Brain (organoid and tissue), 16 donors: ENCODE measurements at places on chromosomes 3 and 15. TPM values are rescaled to one million over a fixed set of nuclear protein-coding genes. Genes with fewer than 3 reads are reported as not detected.

The SLC2A2 gene
- not detected for polyA plus RNA-seq

The FAM81A gene
- 10.4 TPM for polyA plus RNA-seq

DNA sequence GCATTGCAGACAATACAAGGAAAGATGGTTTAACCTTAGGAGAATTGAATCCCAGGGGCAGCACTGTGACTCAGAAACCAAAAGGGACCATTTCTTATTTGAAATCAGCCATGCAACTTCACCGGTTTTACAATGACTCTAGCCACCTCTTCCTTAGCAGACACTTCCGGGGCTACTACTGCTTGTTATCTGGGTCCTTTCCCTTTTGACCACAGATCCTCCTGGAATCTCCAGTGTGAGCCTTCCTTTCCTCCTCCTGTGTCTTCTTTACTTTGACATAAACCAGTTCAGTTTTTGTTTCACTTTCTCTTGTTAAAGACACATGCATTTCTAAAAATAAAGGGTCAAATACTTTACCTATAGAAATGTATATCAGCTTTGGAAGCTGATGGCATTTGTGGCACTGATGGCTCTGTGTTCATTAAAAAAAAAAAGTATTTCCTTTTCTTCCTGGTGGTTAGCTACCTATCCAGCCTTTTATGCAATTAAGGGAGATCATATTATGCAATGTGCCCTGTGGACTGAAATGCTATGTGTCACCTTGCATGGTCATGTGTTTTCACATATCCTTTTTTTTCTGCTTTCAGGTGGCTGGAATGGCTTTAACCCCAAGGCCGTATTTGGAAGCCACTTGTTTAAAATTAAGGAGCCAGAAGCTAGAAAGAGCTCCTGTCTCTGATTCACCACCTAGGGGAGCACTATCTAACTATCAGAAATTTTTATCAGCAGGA lies 296.2 kb downstream of the CHL1 start:
- DNase-seq: no peak

- peak; percentile 76 for DNase-seq
Observed at GRCh38 chr15:70535071-70535954, 228.0 kb downstream of the UACA start.

DNA sequence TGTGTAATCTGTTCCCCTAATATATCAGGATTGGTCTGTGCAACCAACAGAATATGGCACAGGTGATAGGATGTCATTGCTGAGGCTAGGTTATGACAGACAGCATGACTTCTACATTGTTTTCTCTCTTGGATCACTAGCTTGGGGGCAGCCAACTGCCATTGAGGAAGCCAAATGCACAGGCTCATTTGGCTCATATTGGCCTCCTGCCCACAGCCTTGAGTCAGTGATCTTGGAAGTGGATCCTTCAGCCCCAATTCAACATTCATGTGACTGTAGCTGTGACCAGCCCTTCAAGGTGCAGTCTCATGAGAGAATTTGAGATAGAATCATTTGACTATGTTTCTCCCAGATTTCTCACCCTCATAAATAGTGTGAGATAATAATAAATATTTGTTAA lies 675.6 kb downstream of the GRM7 start:
- DNase-seq: no peak

The SERINC4 gene
- polyA plus RNA-seq: 0.22 TPM

DNA sequence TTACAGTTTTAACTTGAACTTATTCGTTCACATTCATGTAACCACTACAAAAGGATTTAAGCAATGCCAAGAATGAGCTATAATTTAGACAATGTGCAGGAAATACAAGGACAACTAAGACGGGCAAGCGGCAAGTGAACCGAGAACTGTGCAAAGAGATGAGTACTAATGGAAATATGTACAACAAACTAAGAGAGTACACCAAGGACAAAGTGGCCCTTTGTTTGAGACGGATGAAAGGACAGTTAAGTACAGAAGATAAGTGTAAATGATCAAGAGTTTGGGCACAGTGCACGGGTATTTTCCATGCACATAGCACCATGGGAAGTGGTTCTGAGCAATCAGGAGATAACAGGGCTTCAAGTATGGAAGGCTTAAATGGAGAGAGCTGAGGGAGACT lies 281.7 kb downstream of the ROBO2 start:
- DNase-seq: no peak

DNA sequence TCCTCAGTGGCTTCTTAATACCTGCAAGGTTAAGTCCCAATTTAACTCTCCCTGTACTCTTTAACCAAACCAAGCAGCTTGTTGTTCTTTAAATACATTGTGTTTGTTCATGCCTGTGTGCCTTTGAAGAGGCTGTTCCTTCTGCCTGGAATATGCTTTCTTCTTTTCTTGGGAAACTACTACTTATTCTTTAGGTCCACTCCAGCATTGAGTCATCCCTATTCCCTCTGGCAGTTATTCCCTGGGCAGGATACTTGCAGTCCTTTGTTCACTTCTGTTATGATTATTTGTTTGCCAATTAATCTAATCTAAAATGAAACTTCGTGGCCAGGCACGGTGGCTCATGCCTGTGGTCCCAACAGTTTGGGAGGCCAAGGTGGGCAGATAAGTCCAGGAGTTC lies 139.3 kb downstream of the ZNF609 start:
- DNase-seq: no peak

The GCSAM gene
- polyA plus RNA-seq: not detected

DNA sequence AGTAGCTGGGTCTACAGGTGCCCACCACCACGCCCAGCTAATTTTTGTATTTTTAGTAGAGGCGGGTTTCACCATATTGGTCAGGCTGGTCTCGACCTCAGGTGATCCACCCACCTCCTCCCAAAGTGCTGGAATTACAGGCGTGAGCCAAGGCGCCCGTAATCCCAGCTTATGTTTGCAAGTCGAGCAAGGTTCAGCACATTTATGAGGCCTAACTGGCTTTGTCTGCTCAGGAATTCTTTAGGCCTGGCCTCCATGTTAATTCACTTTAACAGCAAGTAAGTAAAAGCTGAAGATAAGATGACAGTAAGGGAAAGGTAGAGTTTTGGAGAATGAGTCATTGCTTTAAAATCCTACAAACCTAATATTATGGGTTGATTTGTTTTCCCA lies 24.6 kb downstream of the SIDT1 start:
- DNase-seq: no peak

DNA sequence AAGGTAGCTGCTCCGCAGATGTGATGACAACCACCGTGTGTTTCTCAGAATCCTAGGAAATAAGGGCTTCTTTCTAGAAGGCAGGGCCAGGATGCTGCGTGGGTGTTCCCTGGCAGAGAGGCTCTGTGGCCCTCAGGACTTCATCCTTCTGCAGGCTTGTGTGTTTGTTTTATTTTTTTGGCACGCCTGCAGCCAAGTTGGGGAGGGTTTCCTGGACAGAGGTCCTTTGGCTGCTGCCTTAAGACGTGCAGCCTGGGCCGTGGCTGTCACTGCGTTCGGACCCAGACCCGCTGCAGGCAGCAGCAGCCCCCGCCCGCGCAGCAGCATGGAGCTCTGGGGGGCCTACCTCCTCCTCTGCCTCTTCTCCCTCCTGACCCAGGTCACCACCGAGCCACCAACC lies at the start of gene CLEC3B:
Gene CLEC3B, plus strand, starts transcription at position 266 of the 400 bp plus-strand sequence. Its CDS starts 60 bp downstream, at position 326.
- no peak for DNase-seq

- DNase-seq: no peak
Observed at GRCh38 chr15:74829486-74829885, 3.1 kb downstream of the CPLX3 start.

DNA sequence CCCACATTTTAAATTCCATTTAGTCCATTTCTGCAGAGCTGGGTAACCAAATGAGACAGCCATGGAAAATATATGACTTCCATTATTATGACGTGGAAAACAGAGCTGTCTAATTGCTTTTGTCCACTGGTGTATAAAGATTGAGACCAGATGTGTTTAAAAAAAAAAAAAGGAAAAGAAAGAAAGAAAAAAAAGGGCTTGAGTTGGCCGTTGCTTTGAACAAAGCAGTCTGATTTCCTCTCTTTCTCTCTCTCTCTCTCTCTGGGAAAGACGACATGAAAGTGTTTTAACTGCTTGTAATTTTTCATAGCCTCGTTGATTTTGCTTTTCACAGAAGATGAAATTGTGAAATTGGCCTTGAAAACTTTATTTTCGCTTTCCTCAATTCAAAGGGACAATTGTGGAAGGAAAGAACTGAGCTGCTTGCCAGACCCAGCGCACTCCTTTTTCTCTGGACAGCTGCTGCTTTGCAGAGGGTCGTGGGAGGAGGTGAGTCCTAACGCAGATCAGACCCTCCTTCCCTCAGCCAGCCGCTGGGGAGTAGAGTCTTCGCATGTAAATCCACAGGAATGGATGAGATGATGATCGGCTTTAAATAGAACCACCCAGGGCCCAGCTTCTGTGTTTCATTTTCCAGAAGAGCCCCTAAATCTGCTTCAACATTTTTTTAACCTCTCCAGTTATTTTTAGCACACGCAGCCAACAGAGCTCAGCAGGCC lies 42.8 kb upstream of the UBE2E1 start:
- peak; percentile 51 for DNase-seq

The CYP8B1 gene
- not detected for polyA plus RNA-seq

DNA sequence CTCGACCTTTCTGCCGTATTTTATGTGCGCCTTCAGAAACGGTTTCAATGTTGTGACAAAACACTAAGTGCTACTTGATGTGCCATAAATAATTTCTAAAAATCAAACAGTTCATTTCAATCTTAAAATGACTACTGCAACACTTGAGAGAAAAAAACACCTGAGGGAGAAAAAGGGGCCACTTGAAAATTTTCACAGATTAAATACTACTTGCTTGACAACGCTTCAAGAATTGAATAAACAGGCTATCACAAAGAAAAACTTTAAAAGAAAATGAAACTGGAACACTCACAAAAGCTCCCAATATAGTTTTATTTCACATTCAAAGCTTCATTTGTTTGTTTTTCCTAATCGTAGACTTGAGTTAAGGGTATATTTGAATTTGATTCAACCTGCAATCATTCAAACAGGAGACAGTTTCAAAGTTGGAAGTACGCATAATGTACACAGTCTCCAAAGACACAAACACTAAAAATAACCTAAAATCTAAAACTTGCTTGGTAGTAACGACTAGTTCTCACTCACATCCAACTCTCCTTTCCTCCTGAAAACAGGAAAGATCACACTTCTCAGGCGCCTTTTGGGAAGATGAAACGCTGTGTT lies 380.7 kb downstream of the ERC2 start:
- no peak for DNase-seq

The ALPK3 gene
- 18.0 TPM for polyA plus RNA-seq

The TP53BP1 gene
- 22.8 TPM for polyA plus RNA-seq
